ENCODE measurements at places on chromosomes 5 and 9.

- DNase-seq = peak; percentile 16
These were observed 28.4 kb downstream of the TIMD4 start for GRCh38 chr5:156934450-156935211.

- no peak for DNase-seq
These were observed 1.6 kb downstream of the ZNF782 start for GRCh38 chr9:96852676-96853075.

DNA sequence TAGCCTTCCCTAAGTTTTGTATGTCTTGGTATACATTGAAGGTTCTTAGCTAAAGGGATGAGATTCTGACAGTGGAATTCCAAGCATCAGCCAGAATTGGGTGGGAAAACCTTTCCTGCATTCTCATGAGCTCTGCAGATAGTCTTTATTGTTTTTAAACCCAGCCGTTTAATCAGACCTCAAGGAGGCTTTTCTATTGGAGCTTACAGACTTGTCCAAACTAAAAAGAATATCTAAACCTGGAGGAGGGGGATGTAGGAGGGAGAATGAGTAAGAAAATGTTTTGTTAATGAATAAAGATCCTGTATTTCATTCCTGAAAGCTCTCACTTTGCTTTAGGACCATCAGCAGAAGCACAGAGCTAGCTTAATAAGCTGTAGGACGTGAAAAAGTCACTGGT lies 41.7 kb downstream of the EBF1 start:
- DNase-seq = no peak

DNA sequence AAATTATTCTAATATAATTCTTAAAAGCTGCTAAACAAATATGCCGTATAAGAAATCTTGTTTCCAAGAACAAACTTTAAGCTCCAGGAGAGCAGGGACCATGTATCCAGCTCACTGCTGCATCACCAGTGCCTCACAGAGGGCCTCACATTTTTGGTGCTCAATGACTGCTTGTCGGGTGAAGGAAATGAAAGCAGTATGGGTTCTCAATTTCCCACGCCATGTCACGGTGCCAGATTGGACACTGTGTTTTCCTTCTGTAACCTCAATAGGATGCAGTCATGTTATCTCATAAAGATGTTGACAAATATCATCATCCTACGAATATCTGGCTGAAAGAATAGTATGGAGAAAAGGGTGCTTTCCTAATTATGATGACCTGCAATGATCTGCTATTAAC lies 64.7 kb downstream of the POU5F2 start:
- no peak for DNase-seq

DNA sequence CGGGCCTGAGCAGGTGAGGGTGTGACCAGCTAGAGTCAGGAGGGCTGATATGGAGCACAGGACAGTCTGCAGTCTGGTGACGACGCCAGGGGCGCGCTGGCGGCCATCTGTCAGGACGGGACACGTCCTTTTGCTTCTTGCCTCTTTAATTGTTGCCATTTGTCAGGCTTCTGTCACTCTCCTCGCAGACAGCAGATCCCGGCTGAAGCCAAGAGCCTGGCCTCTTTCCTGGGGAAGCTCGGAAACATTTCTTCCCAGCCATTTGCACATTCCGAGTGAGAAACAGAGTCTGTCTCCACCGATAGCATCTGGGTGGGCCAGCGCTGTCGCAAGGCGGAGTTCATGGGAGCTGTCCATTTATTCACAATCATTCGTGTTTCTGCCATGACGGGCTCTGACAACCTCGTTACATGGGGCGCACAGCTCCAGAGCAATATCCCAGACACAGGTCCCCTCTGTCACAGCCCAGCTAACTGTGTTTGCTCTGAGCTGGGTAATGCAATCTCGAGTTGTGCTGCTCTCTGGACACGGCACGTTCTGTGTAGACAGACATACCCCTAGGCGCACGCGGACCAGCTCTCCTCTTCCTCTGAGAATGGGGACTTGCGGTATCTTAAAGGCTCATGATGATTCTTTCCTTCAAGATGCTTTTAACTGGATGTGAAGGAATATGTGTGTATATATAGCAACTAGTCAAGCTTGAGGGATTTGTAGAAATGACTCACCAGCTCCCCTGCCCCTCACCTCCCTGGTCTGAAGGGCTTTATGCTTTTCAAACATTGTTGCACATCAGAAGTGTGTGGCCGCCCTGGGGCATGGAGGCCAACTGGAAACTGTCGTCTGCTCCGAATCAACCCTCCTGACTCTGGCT lies 105.3 kb upstream of the FCN2 start:
- DNase-seq = no peak

- no peak for DNase-seq
These were observed 23.1 kb downstream of the P4HA2 start for GRCh38 chr5:132204371-132205135.
